ENCODE measurements at places on chromosomes 3 and 15.

DNA sequence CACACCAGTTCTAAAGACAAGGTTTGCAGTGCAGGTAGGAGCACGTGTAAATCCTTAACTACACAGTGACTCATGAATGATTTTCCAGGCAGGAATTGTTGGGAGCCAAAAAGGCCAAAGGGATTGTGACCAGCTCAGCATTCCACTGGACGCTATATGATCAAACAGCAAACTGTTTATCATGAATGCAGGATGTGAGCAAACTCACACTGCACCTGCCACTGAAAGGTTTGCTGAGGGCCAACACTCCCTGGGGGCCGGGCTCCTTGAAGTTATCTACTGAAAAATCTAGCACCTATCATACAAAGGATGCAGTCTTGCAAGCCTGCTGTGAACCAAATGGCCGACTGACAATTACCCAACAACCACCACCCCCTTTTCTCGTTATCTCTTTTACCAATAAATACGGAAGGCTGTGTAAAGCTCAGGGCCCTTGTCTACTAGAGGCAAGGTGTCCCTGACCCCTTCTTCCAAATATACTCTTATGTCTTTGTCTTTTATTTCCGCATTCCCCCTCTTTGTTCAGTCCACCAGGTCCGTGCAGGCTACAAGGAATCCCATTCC lies 11.5 kb upstream of the DNASE1L3 start:
- DNase-seq = no peak

DNA sequence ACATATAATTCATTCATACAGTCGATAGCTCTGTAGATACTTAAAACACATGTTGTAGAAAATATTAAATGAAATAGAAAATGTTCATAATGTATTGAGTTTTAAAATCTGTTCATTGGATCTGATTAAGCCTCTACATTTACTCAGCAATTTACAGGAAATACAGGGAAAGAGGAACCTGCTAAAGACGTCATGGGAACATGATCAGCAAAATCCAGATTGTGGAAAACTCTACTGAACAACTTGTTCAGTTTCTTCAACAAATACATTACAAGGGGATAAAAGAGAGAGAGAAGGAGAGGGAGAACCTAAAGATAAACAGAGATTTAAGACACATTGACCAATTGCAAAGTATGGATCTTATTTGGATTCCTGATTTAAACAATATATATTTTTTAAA lies 46.7 kb downstream of the KLHL6 start:
- no peak for DNase-seq

- no peak for DNase-seq
Observed at GRCh38 chr3:151101270-151101969, 16.0 kb downstream of the MED12L start.

- no peak for DNase-seq
Observed at GRCh38 chr3:10093678-10094077, 14.4 kb downstream of the FANCD2OS start.

DNA sequence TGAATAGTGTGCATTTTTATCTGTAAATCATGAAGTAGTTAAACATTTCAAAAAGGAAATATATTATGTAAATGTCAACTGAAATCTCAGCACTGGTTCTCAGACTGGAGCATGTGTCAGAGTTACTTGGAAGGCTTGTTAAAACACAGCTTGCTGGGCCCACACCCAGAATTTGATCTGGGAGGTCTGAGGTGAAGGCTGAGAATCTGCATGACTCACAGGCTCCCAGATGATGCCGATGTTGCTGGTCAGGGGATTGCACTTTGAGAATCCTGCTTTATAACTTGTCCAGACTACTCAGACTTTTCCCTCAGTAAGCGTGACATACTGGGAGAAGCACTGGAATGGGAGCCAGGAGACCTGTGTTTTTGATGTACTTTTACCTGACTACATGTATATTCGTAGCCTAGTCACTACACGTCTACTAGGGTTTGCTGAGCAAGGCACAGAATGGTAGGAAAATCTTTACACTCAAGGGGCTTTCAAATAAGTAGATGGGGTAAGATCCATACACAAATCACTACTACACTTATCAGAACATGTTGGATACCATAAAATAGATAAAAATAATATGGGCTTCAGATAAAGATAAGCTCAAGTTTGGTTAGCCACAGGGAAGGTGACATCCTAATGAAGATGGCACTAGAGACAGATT lies 77.1 kb upstream of the MEX3B start:
- DNase-seq = peak; percentile 91

Data from fibroblast of the conjunctiva (primary cell).